ENCODE measurements at places on chromosomes 16 and 17.

DNA sequence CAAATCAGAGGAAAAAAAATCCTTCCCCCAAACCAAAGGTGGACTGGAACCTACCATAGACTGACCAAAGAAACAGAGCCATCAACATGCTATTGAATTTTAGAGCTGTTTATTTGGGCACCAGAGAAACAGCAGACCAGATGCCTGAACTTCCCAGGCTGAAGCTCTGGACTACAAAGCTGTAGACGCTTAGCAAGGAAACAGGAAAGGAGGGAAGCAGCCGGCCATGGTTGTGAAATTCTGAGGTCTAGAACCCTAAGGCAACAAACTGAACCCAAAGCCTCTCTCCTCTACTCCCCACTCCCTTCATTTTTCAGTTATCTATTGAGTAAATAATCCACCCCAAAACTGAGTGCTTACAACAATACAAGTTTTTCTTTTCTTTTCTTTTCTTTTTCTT, 45.4 kb upstream of the MEIOC start:
- no peaks in the 10 kb centered on the region for H3K36me3 ChIP-seq
- H3K4me1 ChIP-seq, result peaks cover 13% of the 10 kb centered on the region
- H3K27ac ChIP-seq, result no peak overlapping the region

- H3K36me3 ChIP-seq, result peaks cover 63% of the 10 kb centered on the region
- no peak overlapping the region for H3K27ac ChIP-seq
- H3K27me3 ChIP-seq, result no peaks in the 10 kb centered on the region
These were observed 173.3 kb downstream of the MRTFB start for GRCh38 chr16:14244196-14245010.

- H3K27ac ChIP-seq, result no peak overlapping the region
- no peak for DNase-seq
- no peak overlapping the region for H3K4me3 ChIP-seq
- H3K4me1 ChIP-seq, result no peaks in the 10 kb centered on the region
- no peaks in the 10 kb centered on the region for H3K27me3 ChIP-seq
These were observed 38.7 kb downstream of the TMEM114 start for GRCh38 chr16:8551388-8552332.

GRCh38 chr17:81392909-81393654, 2.2 kb upstream of the BAHCC1 start:
- no peaks in the 10 kb centered on the region for H3K36me3 ChIP-seq
- peak overlapping the region; percentile 91 for H3K27ac ChIP-seq
- H3K4me3 ChIP-seq, result peak overlapping the region; percentile 92
- H3K4me1 ChIP-seq, result peaks cover 59% of the 10 kb centered on the region

- no peak for DNase-seq
- H3K36me3 ChIP-seq, result no peaks in the 10 kb centered on the region
- H3K27me3 ChIP-seq, result no peaks in the 10 kb centered on the region
- no peaks in the 10 kb centered on the region for H3K4me1 ChIP-seq
- H3K4me3 ChIP-seq, result peak overlapping the region; percentile 30
These were observed 2.3 kb upstream of the HOXB2 start for GRCh38 chr17:48546924-48547807.

GRCh38 chr17:55363033-55363432, 58.6 kb downstream of the MMD start:
- H3K36me3 ChIP-seq, result no peaks in the 10 kb centered on the region
- no peak overlapping the region for H3K4me3 ChIP-seq
- H3K27me3 ChIP-seq, result no peaks in the 10 kb centered on the region
- H3K4me1 ChIP-seq, result no peaks in the 10 kb centered on the region

DNA sequence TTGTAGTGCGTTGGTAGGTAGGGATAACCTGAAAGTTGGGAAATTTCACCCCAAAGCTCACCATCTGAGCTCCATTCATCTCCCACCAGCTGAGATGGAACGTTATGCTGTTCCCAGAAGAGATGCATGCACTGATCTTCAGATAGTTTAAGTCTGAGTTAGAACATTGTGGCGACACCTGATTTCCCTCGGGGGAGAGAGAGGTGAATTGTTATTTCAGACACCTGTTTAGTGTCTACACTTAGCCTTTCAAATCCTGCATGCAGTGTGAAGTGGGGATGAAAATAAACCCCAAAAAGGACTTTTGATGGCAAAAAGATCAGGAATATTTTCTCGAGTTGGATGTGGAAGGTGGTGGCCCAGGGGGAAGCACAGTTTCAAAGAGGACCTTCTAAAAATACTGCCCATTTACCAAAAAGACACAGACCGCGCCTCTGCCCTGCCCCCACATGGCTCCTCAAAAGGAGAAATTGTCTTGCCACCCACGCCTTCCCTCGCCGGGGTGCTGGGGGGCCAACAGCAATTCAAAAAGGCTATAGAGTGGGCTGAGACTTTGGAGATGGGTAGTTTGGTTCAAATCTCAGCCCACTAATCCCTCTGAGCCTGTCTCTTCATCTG, 11.4 kb downstream of the CIITA start:
- no peak for DNase-seq
- H3K4me3 ChIP-seq, result no peak overlapping the region
- H3K36me3 ChIP-seq, result no peaks in the 10 kb centered on the region

DNA sequence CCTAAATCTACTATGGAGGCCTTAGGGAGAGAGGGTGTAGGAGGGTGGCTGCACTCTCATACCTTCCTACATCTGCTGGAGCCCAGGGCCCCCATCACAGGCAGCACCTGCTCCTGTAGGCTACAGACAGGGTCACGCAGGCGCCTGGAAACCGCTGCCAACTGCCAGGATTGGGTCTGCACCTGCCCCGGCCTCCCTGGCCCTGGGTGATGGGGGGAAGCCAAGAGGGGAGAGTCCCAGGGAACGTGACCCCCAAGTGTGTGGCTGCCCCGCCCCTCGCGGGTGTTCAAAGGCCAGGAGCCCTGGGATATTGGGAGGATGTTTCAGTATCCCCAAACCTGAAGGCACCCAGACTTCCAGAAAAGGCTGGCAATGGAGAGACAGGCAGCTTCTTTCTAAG, 5.6 kb upstream of the TEX19 start:
- H3K4me1 ChIP-seq, result peaks cover 15% of the 10 kb centered on the region
- DNase-seq, result no peak
- no peaks in the 10 kb centered on the region for H3K36me3 ChIP-seq

DNA sequence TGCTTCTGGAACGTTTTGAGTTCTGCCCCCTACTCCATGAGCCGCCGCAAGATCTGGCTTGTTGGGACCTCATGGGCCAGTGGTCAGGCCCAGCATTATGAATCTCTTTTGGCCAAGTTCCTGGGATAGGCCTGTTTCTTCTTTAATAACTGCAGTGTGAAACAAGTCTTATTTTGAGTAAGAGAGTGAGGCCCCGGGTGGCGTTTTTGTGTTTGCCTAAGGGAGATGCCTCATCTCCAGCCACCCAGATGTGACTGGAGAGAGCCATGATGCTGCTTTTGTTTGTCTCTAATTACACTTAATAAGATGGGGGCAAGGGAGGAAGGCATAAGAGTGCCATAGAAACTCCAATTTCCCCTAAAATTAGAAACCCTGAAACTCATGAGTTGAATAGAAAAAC, 39.8 kb downstream of the KSR1 start:
- no peaks in the 10 kb centered on the region for H3K27me3 ChIP-seq
- H3K36me3 ChIP-seq, result no peaks in the 10 kb centered on the region
- no peak for DNase-seq

GRCh38 chr17:17567631-17568030, 23.9 kb downstream of the PEMT start:
- no peaks in the 10 kb centered on the region for H3K36me3 ChIP-seq
- H3K27me3 ChIP-seq, result no peaks in the 10 kb centered on the region
- peaks cover 12% of the 10 kb centered on the region for H3K4me1 ChIP-seq
- H3K27ac ChIP-seq, result peak overlapping the region; percentile 58
- no peak overlapping the region for H3K4me3 ChIP-seq

- DNase-seq, result no peak
- no peaks in the 10 kb centered on the region for H3K4me1 ChIP-seq
- H3K27ac ChIP-seq, result no peak overlapping the region
- no peaks in the 10 kb centered on the region for H3K36me3 ChIP-seq
- no peak overlapping the region for H3K4me3 ChIP-seq
These were observed 437.3 kb upstream of the DYNLRB2 start for GRCh38 chr16:80103463-80103862.

DNA sequence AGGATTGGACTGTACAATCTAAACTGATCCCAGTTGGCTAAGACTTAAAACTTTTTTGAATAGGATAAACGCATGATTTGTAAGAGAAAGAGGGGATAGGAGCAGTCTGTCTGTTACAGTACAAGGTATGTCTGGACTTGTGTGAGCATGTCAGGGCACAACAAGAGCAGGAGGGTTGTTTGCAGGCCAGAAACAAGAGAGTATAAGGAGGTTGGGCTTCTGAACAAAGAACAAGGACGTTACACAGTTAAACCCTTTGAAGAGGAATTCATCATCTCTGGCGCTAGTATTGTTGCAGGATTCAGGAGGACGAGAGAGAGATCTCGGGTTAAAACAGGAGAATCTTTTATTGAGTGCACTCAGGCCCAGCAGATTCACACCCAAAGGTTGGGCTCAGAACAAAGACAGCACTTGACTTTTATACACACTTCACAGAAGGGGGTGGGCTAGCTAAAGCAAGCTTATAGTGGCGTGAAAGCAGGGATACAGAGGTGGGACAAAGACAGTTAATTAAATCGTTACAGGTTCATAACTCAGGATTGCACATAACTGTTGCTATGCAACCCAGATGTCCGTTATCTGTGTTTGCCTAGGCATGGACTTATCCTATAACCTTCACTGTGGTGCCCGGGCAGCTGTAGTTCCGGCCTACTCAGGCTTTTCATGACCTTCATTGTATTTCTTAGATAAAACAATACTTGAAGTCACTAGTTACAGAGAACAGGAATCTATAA, 34.3 kb downstream of the SEC14L1 start:
- no peak overlapping the region for H3K27ac ChIP-seq
- no peaks in the 10 kb centered on the region for H3K4me1 ChIP-seq
- no peak for DNase-seq
- H3K4me3 ChIP-seq, result no peak overlapping the region
- peaks cover 16% of the 10 kb centered on the region for H3K36me3 ChIP-seq

- no peaks in the 10 kb centered on the region for H3K36me3 ChIP-seq
- peak overlapping the region; percentile 77 for H3K27ac ChIP-seq
These were observed 46.9 kb upstream of the WSCD1 start for GRCh38 chr17:6023036-6023831.

DNA sequence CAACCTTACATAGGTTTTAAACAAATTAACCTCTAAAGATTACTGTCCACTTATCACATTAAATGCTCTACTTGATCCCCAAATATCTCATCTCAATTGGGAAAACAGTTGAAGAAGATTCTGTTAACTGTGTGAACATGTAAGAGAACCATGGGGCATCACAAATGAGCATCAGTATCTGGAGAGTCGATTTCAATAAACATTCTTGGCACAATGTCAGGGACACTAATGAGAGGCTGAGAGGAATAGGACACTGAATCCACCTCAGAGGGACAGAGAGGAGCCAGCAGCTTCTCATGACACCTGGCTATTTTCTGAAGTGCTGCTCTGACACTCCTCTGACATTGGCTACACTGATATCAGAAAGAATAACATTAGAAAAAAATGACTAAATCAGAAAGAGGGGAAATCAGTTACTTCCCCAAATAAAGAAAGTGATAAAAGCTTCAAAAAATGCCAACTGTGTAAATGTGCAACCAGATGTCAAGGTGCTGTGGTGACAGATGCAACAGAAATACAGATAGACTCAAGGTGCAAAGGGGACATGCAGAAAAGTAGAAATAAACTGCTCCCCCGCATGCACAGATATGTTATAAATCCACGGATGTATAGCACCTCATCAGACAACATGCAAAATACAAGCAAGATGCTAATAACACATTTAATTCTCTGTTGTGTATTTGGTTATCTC, 67.4 kb downstream of the SNX11 start:
- H3K4me3 ChIP-seq, result no peak overlapping the region
- no peaks in the 10 kb centered on the region for H3K27me3 ChIP-seq
- no peak overlapping the region for H3K27ac ChIP-seq
- H3K36me3 ChIP-seq, result no peaks in the 10 kb centered on the region
- no peaks in the 10 kb centered on the region for H3K4me1 ChIP-seq

DNA sequence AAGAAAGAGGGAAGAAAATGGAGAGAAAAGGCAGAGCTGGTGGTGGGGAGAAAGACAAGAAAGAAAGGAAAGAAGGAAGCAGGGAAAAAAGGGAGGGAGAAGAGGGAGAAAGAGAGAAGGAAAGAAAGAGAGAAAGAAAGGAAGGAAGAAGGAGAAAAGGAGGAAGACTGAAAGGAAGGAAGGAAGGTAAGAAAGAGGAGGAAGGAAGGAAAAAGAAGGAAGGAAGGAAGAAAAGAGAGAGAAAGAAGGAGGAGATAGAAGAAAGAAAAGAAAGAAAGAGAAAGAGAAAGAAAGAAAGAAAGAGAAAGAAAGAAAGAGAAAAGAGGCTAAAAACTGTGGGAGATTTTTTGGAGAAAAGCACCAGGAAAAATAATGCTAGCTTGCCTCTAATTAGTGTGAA, 561.4 kb upstream of the GOT2 start:
- H3K4me1 ChIP-seq, result no peaks in the 10 kb centered on the region
- H3K4me3 ChIP-seq, result no peak overlapping the region
- H3K27ac ChIP-seq, result no peak overlapping the region
- no peak for DNase-seq

GRCh38 chr16:49661465-49662187, 194.3 kb downstream of the ZNF423 start:
- H3K27me3 ChIP-seq, result no peaks in the 10 kb centered on the region
- peaks cover 17% of the 10 kb centered on the region for H3K4me1 ChIP-seq
- H3K27ac ChIP-seq, result no peak overlapping the region

DNA sequence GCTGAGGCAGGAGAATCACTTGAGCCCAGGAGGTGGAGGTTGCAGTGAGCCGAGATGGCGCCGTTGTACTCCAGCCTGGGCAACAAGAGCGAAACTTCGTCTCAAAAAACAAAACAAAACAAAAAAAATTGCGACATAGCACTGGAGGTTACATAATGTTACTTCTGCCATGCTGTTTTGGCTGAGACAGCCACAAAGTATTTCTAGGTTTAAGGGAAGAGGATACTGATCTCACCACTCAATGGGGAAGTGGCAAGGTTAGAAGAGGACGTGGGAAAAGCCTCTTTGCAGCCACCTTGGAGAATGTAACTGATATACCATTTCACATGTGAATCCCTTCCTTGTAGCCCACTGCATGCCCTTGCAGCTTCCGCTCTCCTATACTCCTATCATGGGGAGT, 131.2 kb upstream of the NLRP1 start:
- no peaks in the 10 kb centered on the region for H3K4me1 ChIP-seq
- peaks cover 35% of the 10 kb centered on the region for H3K27me3 ChIP-seq
- H3K4me3 ChIP-seq, result no peak overlapping the region
- H3K36me3 ChIP-seq, result no peaks in the 10 kb centered on the region
- H3K27ac ChIP-seq, result no peak overlapping the region

- H3K27ac ChIP-seq, result peak overlapping the region; percentile 56
- DNase-seq, result no peak
- no peak overlapping the region for H3K4me3 ChIP-seq
- no peaks in the 10 kb centered on the region for H3K36me3 ChIP-seq
- H3K27me3 ChIP-seq, result no peaks in the 10 kb centered on the region
- peaks cover 52% of the 10 kb centered on the region for H3K4me1 ChIP-seq
These were observed 215.7 kb downstream of the NTN1 start for GRCh38 chr17:9237053-9237410.

- H3K4me1 ChIP-seq, result peaks cover under 1% of the 10 kb centered on the region
- DNase-seq, result no peak
- H3K4me3 ChIP-seq, result no peak overlapping the region
- no peak overlapping the region for H3K27ac ChIP-seq
These were observed 6.1 kb downstream of the C16orf46 start for GRCh38 chr16:81070979-81071378.

- H3K4me3 ChIP-seq, result no peak overlapping the region
- DNase-seq, result no peak
- no peaks in the 10 kb centered on the region for H3K36me3 ChIP-seq
- no peaks in the 10 kb centered on the region for H3K4me1 ChIP-seq
- H3K27me3 ChIP-seq, result no peaks in the 10 kb centered on the region
- H3K27ac ChIP-seq, result no peak overlapping the region
These were observed 1144.9 kb upstream of the GOT2 start for GRCh38 chr16:59878999-59879398.

GRCh38 chr17:55654022-55654421, 68.6 kb downstream of the TMEM100 start:
- no peaks in the 10 kb centered on the region for H3K4me1 ChIP-seq
- no peak overlapping the region for H3K4me3 ChIP-seq

Data from tibial artery (tissue), 4 donors.